ENCODE measurements at places on chromosomes 5 and 9.

DNA sequence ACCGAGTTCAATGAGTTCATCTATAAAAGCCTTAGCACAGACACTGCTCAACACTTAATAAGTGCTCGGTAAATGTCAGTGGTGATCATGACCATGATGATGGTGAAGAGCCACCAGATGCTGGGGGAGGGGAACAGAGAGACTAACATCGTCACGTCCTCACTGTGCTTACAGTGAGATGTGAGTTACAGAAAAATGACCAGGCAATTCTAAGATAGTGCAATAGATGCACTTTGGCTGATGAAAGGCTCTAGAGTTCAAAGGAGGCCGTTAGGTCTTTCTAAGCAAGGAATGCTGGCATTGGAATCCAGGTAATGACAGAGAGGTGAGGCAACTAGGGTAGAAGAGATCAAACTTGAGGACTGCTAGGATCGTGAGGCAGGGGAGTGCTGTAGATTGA lies 36.7 kb downstream of the ARL15 start:
- no peak for DNase-seq

DNA sequence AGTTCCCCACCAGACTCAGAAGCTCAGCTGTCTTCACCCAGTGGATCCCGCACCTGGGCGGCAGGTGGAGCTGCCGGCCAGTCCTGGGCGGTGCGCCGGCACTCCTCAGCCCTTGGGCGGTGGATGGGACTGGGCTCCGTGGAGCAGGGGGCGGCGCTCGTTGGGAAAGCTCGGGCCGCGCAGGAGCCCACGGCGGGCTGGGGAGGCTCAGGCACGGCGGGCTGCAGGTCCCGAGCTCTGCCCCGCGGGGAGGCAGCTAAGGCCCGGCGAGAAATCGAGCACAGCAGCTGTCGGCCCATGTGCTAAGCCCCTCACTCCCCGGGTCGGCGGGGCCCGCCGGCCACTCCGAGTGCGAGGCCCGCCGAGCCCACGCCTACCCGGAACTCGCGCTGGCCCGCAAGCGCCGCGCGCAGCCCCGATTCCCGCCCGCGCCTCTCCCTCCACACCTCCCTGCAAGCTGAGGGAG lies 560.0 kb downstream of the BRINP1 start:
- no peak for DNase-seq

GRCh38 chr9:89723469-89724100 lies 118.8 kb downstream of the GADD45G start:
- no peak for DNase-seq

- DNase-seq, result no peak
These were observed 68.2 kb upstream of the SPTLC1 start for GRCh38 chr9:92183449-92183848.

DNA sequence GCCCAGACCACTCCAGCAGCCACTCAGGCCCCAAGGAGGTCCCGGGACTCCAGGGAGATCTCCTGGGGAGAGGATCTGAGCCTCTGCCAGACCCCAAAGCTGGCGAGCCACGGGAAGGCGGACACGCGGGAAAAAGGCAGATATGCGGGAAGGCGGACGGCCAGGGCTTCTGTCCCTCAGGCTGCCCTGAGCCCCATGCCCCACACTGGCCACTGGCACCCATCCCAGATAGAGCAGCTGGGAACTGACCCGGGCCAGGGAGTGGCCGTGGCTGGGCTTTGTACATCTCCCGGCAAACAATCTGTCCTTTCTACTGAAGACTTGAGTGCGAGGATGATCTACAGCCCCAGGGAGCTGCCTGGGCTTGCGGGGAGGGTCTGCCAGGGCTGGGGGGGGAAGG lies 21.1 kb upstream of the NOTCH1 start:
- DNase-seq, result no peak

- DNase-seq, result no peak
These were observed 420.0 kb upstream of the SLC30A5 start for GRCh38 chr5:68673823-68674180.

- DNase-seq, result no peak
These were observed 26.4 kb downstream of the ARHGAP26 start for GRCh38 chr5:142796492-142797109.

- DNase-seq, result no peak
These were observed 32.9 kb upstream of the STXBP1 start for GRCh38 chr9:127578952-127579853.

GRCh38 chr5:38424148-38425060 lies 132.0 kb downstream of the LIFR start:
- DNase-seq, result no peak

- DNase-seq, result peak; percentile 29
These were observed 568 bp downstream of the MACIR start for GRCh38 chr5:103258957-103259704.

GRCh38 chr9:123407217-123407851 lies 51.3 kb downstream of the CRB2 start:
- no peak for DNase-seq

DNA sequence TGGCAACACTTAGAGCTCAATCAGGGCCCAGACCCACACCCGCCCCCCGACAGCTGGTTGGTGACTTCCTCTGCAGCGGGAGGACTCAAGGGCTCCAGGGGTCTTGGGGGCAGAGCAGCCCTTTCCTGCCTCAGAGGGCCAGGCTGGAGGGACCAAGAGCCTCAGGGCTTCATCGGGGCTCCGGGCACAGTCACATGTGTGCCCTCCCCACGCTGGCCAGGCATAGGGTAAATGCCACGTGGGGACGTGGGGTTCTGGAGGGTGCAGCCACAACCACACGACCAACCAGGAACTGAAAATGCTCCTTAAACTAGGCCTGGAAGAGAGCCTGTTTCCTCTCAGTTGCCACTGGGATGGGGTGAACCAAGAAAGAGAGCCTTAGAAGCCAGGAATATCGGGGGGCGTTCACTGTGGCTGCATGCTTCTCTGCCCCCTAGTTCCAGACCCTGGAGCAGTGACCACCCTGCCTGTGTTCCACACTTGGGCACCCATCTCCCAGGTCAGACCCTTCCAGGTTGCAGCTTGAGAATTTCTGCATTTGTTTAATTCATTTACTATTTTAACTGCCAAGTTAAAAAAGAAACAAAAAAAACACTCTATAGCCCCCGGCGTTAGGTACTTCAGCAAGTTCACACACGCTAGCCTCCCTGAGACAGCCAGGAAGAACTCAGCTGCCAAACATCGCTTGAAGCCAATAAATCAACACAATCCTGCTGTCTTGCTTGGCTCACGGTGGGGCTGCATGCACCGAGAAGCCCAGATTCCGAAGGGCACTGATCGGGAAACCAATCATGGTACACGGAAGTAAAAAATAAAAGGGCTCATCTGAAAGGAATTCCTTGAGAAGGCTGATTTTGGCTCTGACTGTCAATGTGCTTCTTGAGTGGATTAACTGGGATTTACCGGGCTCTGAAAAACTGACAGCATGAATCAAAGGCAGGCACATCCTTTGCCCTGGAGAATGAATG lies 56.1 kb upstream of the PHYKPL start:
- DNase-seq, result peak; percentile 56

DNA sequence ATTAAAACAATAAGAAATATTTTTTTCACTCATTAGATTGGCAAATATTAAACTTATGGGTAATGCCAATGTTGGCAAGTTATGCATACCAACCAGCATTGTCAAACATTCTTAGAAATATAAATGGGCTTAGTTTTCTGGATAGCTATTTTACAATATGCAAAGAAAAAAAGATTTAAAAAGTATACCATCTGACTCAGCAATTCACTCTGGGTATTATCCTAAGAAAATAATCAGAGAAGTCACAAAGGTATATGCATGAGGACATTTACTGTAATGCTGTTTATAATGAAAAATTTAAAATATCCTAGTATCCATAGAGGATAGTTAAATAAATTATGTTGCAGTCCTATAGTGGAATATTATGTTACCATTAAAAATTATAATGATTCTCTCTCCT lies 57.4 kb upstream of the PTPDC1 start:
- no peak for DNase-seq

DNA sequence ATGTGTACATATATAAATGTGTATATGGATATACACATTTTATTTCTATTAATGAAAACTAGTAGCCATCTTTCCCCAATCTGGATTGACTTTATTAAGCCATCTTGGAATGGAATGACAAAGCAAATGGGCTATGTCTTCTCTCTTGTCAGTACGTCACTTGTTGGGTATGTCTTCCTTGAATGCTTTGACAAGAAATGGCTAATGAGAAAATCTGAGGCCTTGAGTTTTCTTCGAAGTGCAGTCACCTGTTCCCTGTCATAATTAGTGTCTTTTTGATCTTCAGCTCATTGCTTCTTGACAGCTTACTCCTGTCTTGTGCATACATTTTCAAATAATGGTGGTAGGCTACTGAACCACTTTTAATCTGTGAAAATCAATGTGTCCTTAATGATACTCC lies 243.2 kb upstream of the RGMB start:
- DNase-seq, result no peak

DNA sequence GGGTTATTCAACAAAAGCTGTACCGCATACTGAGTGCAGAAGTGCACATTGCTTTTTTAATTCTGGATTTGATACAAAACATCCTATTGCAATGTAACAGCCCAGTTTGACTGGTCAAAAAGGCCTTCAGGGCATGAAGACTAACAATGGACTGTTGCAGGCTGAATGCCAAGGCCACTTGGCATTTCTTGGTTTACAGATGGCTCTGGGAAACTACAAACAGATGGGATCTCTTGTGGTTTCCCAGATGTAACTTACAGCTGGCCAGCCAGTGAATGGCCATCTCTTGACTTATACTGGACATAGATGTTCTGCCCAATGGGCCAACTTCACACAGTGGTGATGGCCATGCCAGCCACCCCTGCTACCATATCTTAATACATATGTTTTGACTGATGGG lies 36.8 kb downstream of the UGT3A2 start:
- no peak for DNase-seq

GRCh38 chr9:78898234-78898633 lies 601.3 kb downstream of the PSAT1 start:
- no peak for DNase-seq

GRCh38 chr5:102295534-102296177 lies 428 bp downstream of the SLCO4C1 start:
- DNase-seq, result no peak

GRCh38 chr9:97560154-97560553 lies 58.7 kb downstream of the TMOD1 start:
- DNase-seq, result no peak

GRCh38 chr5:28164568-28164967 lies 1126.2 kb upstream of the CDH9 start:
- no peak for DNase-seq

GRCh38 chr5:78591138-78591612 lies 57.4 kb downstream of the LHFPL2 start:
- no peak for DNase-seq

- DNase-seq, result no peak
These were observed 10.7 kb upstream of the VAV2 start for GRCh38 chr9:134002796-134003195.

- DNase-seq, result no peak
These were observed 100.9 kb downstream of the DPYSL3 start for GRCh38 chr5:147408980-147409379.

DNA sequence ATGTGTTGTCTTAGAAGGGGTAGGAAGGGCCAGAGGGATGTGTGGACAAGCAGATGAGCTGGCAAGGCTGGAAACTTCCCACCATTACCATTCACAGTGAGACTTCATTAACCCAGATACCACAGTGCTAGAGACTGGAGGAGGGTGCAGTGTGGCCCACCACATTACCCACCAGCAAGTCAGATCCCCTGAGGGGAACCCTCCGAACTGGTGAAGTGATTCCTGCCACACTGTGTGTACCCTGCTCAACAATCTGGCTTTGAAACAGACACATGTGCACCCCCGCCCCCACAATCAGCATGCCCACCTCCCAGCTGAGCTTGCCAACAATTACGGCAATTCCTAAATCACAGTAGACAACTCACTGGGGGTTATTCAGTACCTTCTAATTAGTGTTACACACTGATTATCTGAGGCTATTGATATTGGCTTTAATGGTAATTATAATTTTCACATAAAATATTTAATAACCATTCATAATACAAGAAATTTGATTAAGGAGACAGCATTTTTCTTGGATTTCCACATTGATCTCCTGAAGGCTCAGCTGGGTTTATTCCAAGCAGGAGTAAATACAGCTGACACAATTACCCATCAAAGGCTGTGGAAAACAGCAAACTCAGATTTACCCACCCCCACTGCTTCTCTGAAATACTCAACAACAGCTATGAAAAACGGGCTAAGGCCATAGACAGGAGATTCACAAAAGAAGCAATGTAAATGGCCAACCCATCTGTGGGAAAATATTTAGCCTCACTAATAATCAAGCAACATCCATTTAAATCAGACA lies 169.3 kb upstream of the FSTL4 start:
- DNase-seq, result no peak

DNA sequence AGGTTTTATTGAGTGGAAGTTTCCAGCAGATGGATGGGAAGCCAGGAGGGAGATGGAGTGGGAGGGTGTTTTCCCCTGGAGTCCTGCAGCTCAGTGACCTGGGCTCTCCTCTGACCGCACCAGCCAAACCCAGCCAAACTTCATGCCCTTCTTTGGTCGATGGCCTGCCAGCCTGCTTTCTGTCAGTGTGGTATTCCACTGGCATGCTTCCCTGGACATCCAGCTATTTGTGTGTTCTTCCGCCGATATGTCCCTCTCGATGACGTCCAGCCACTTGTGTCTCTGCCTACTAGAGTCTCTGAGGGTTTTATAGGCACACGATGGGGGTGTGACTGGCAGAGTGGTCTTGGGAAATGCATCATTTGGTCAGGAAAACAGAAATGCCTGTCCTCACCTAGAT lies 33.8 kb downstream of the GPBP1 start:
- no peak for DNase-seq

DNA sequence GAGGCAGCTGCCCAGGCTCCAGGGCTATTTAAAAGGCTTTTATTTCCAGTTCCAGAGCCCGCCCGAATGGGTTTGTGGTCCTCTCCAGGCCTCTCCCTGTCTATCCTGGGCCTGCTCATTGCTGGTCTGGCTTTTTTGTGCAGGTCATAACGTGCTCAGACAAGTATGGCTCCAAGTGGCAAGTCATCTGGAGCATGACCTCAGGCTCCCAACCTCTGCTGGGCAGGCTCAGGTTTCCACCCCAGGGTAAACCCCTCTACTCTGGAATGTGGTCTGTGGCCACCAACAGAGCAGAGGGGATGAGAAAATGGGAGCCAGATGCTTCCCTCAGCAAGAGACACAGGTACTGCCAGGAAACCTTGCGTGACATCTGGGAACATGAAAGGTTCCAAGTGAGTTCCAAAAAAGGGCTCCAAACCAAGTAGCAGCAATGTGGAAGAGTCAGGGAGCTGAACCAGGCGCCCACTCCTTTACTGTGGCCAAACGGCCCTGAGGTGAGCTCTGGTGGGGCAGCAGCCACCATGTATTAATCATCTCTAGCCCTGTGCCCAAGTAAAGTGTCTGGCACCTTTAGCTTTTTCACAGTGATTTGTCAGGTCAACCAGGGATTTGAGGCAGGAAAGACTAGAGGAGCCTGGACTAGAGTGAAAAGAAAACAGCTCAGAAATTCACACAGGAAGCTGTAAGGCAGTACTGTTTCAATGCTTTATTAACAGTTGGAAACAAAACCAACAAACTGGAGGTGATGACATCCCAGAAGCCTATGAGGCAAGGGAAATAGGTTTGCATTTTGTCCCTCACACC lies 25.7 kb downstream of the PCDHGC5 start:
- DNase-seq, result no peak

DNA sequence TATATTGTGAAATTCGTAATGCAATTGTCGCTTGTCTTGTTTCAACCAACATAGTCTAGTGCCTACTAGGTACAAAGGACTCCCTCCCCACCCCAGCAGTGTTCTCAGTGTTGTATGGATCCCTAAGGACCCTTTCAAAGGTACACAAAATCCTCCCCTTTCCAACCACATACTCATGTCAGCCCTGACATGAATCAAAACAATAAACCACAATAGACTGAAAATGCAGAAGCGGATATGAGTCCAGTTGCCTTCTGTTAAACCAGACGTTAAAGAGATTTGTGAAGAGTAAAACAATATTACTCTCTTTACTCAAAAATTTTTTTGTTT lies 82.4 kb upstream of the IFNK start:
- DNase-seq, result no peak
